ENCODE measurements at places on chromosomes 5 and 9.

GRCh38 chr9:4678679-4679267, 596 bp upstream of the CDC37L1 start:
- DNase-seq: no peak

GRCh38 chr5:103436656-103437055, 125.9 kb downstream of the NUDT12 start:
- no peak for DNase-seq

- DNase-seq: no peak
These were observed 72.8 kb downstream of the MED27 start for GRCh38 chr9:132006677-132007370.

DNA sequence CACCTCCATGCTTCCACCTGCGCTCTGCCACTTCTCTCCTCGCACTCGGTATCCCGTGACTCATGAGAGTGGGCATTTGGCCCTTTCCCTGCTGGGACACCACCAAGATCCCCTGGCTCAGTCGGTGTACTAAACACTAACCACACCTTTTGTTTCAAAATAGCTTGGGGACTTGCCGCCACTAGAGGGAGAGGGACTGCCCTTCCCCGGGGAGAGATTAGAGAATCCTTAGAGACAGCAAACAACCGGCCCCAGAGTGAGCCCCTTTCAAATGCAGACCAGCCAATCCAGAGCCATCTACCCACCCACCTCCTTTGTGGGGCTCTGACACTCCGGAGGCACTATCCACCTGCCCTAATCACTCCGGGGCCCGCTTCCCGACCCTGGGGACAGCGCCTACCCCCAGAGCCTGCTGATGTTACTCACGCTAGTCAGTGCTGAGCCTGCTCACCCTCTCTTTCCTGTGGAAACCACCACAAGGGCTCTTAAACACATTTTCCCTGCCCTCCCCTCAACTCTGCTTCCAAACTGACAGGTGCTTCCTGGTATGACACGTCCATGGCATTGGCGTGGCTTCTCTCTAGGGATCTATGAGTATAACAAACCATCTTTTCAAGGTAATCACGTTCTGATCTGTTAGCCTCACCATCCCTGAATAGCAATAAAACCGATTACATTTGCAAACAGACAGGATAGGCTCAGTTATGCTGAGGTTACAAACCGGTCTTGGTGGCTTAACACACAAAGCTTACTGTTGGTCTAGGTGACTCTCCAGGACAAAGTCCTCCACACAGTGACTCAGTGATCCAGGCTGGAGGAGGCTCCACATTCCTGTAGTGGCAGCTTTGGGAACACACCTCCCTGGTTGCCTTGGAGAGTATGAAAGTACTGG, 180.1 kb upstream of the MVB12B start:
- peak; percentile 74 for DNase-seq

- DNase-seq: no peak
These were observed 71.1 kb downstream of the ACER2 start for GRCh38 chr9:19479874-19480273.

DNA sequence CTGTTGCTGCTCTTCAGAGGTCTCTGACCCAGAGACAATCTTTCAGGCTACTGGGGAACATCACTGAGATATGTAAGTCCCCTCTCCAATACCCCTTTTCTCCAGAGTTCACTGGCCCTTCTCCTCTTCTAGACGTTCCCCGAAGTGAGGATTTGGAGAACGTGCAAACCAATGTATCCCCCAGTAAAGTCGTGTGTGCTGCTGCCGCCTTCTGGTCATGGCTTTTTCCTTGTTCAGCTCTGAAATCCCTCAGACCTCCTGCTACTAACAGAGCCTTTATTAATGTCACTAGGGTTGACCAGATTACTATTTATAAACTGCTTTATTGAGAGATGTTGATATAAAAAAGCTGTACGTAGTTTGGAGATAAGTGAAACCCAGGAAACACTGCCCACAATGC, 1028.6 kb downstream of the CDH9 start:
- peak; percentile 70 for DNase-seq

GRCh38 chr5:80438739-80439138, 30.9 kb downstream of the ZFYVE16 start:
- no peak for DNase-seq

- DNase-seq: peak; percentile 58
These were observed 253.5 kb upstream of the ATP10B start for GRCh38 chr5:161105525-161105924.

- no peak for DNase-seq
These were observed 16.4 kb upstream of the FST start for GRCh38 chr5:53463909-53464621.

- DNase-seq: peak; percentile 63
These were observed 59.5 kb downstream of the TMEM174 start for GRCh38 chr5:73232266-73233041.

- DNase-seq: no peak
These were observed 74.6 kb downstream of the SNX24 start for GRCh38 chr5:122919969-122920368.

DNA sequence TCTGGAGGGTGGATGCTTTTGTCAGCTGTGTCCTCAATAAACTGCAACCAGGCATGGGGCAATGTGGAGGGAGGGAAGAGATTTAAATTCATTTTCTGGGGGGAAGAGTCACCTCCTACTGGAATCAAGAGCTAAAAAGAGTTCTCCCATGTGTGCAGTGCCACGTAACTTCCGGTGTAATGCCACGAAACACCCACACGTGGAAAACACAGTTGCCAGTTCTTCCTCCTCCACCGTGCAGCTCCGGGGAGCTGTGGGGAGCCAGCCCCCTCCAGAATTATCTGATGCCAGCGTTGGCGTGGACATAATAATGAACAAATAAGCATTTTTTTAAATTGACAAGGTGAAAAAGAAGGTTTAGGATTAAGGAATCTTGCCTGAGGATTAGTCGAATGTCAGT, 32.1 kb upstream of the MED10 start:
- DNase-seq: peak; percentile 30

GRCh38 chr5:82329393-82329792, 51.2 kb upstream of the RPS23 start:
- no peak for DNase-seq
